ENCODE measurements at places on chromosomes 7 and 10.

GRCh38 chr7:36390199-36391090, 783 bp downstream of the ANLN start:
- DNase-seq: peak; percentile 79

- DNase-seq: no peak
Measured at GRCh38 chr10:113965077-113965476, 78.6 kb upstream of the ADRB1 start.

DNA sequence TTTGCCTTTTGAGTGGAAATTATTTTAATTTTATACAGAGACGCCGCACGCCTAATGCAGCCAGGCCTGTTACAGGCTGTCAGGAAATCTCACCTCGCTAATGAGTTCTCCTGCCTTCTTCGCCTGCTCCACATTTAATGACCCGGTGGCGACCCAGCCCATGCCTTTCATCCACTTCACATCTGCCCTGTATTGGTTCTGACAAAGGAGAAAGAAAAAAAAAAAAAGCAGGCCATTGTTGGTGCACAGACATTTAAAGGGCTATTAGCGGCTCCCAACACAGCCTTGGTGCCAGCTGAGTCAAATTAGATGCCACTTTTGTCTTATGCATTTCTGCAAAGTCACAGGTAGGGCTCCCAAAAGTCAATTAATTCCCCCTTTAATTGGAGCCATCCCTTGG, 43.3 kb downstream of the NRAP start:
- DNase-seq: no peak

DNA sequence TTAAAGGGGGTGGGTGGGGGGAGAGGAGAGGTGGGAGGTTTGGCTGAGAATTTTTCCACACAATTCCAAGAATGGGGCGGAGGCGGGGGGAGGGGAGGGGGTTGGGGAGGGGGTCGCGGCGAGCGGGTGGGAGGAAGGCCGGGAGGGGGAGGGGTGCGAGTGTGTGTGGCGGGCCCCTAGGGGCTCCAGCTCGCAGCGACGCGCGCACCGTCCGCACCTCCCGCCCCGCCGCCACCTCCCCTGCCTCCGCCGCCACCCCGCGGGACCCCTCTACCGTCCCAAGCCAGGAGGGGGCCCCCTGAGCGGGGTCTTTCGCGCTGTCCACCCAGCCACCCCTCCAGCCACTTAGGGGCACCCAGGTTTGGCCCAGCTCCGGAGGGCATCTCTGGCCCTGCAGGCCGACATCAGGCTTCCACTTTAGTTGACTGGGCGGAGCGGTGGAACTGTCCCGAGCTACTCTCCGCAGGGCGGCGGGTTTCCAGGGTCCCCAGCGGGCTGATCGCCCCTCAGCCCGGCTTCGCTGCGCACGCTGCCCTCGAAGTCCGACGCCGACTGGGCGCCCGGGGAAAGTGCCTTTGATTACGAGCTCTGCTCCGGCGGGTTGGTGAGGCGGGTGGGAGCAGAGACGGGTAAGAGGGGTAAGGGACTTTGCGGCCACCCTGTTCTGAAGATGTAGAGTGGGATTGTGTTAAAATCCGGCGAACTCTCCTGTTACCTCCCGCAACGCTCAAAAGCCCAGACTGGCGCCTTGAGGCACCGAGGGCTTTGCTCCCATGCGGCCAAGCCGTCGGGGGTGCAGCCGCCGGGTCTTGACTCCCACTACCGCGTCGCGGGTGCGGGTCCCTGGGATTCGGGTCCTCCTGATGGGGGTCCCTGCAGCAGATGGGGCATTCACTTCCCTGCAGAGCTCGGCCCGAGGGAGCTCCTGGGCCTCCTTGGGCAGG, 1.8 kb upstream of the VAX1 start:
- DNase-seq: no peak

- DNase-seq: no peak
Measured at GRCh38 chr7:80036107-80036506, 98.5 kb upstream of the GNAI1 start.

All from DND-41 (cell line).